NCI-H1105 treated with DMSO at 0.1 percent for 48 hours (cell line): ENCODE measurements at places on chromosomes 1 and 21.
A peak's percentile ranks its signal among the peaks of the same experiment; 100 is the strongest.

- DNase-seq, result no peak
These were observed 20.8 kb upstream of the NPPB start for GRCh38 chr1:11879311-11880180.

DNA sequence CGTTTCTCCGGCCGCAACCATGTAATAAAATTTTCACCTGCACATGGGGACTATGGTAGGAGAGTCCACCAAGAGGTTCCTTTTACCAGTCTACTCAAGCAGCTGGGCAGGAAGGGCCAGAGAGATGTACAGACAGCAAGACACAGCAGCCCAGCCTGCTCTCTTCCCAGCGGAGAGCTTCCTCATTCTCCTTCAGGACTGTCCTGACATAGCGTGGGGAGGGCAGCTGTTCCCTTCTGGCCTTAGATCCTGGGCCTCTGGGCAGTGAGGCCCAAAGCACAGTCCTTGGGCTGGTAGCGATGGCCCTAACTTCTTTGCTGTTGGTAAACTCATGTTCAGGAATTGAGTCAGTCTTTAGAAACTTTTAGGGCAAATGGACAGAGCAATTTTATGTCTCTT, 89.1 kb downstream of the BCAR3 start:
- DNase-seq, result no peak

GRCh38 chr21:43948740-43949498, 63.2 kb upstream of the TRAPPC10 start:
- no peak for DNase-seq

DNA sequence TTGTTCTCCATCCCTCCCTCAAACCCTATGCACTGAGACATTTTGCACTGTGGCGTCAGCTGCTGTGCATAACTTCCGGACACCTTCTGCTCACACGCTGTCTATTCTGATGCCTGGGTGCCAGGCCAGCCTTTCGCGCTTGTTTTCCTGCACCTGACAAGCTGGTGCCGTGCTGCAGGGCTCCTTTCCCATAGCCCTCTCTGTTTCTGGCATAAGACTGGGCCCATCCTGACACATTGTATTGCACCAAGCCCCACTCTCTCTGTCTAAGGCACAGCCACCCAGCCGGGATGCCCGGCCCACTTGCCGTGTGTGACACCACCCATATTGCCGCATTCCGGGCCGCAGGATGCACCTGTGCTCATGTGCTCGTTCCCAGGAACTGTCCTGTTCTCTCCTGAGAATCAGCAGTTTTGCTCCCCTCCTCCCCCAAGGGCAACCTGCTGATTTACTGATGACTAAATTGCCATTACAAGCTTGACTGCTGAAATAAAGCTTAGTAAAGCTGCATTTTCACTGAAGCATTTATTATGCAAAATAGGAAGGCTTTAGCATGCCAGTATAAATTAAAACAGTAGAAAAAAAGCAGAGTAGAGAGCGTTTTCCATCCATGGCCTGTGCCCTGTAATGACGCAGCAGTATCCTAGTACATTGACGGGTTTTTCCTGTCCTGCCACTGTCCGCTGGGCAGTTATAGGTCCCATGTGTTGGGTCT, 88.0 kb downstream of the CD247 start:
- DNase-seq, result no peak

- DNase-seq, result no peak
These were observed 145.7 kb upstream of the BARHL2 start for GRCh38 chr1:90862782-90863181.

- DNase-seq, result no peak
These were observed 124.0 kb downstream of the GPATCH2 start for GRCh38 chr1:217506878-217507277.

DNA sequence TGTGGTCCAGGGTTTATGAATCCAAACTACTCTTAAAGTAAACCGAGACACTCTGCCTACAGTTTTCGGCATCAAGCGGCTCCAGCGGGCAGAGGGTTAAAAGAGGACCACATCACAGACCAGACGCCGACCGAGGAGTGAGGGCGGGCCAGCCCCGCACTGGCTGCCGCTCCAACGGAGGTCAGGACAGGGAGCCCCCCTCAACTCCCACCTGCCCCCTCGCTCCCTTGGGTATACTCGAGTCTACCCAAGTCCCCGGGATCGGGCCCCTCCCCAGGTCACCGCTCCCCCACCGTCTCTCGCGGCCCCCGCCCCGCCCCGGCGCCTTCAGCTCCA, 312 bp downstream of the ARNT start:
- DNase-seq, result peak; percentile 83
